ENCODE measurements at places on chromosomes 6 and 20. TPM values are rescaled to one million over a fixed set of nuclear protein-coding genes. Genes with fewer than 3 reads are reported as not detected.
A peak's percentile ranks its signal among the peaks of the same experiment; 100 is the strongest.

GRCh38 chr6:166952121-166952520 is 4.2 kb downstream of the RNASET2 start:
- peaks cover 34% of the 10 kb centered on the region for H3K36me3 ChIP-seq
- H3K27me3 ChIP-seq = no peaks in the 10 kb centered on the region
- no peak overlapping the region for H3K4me3 ChIP-seq

GRCh38 chr6:16135066-16135465 is 6.2 kb downstream of the MYLIP start:
- no peaks in the 10 kb centered on the region for H3K27me3 ChIP-seq
- no peak overlapping the region for H3K27ac ChIP-seq

The GMPR gene
- 8.9 TPM for total RNA-seq

DNA sequence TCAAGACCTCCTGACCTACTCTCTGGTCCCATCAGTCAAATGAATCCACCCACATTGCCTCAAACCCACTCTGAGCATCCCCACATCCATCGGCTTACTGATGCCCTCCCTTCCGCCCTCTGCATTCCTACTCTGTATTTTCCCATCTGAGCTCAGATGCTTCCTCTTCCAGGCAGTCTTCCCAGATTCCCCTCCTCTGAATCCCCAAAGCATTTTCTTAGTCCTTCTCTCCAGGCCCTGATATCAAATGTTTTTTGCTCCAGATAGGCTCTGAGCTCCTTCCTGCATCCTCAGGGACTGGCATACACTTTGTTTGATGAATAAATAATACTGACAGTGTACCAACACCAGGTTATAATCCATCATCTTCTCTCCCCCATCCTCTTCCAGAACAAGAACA is 3.9 kb downstream of the PLTP start:
- DNase-seq = no peak
- peaks cover 20% of the 10 kb centered on the region for H3K4me1 ChIP-seq
- no peaks in the 10 kb centered on the region for H3K36me3 ChIP-seq
- H3K27ac ChIP-seq = no peak overlapping the region

The NR2E1 gene
- not detected for total RNA-seq

GRCh38 chr6:117677553-117678141 is 2.4 kb downstream of the NUS1 start:
- no peak for DNase-seq
- no peaks in the 10 kb centered on the region for H3K27me3 ChIP-seq
- peaks cover 35% of the 10 kb centered on the region for H3K36me3 ChIP-seq
- H3K4me1 ChIP-seq = peaks cover 55% of the 10 kb centered on the region
- no peak overlapping the region for H3K27ac ChIP-seq
- H3K4me3 ChIP-seq = peak overlapping the region; percentile 88

The SYCP2 gene
- total RNA-seq = 6.6 TPM

The CLPSL1 gene
- not detected for total RNA-seq

All from activated CD8-positive, alpha-beta T cell treated with anti-CD3 and anti-CD28 coated beads, Interleukin-2, amount 10 ng/mL, durations not matched to agents 7 days and 5 days (primary cell).